ENCODE measurements at places on chromosomes 5 and 9.

DNA sequence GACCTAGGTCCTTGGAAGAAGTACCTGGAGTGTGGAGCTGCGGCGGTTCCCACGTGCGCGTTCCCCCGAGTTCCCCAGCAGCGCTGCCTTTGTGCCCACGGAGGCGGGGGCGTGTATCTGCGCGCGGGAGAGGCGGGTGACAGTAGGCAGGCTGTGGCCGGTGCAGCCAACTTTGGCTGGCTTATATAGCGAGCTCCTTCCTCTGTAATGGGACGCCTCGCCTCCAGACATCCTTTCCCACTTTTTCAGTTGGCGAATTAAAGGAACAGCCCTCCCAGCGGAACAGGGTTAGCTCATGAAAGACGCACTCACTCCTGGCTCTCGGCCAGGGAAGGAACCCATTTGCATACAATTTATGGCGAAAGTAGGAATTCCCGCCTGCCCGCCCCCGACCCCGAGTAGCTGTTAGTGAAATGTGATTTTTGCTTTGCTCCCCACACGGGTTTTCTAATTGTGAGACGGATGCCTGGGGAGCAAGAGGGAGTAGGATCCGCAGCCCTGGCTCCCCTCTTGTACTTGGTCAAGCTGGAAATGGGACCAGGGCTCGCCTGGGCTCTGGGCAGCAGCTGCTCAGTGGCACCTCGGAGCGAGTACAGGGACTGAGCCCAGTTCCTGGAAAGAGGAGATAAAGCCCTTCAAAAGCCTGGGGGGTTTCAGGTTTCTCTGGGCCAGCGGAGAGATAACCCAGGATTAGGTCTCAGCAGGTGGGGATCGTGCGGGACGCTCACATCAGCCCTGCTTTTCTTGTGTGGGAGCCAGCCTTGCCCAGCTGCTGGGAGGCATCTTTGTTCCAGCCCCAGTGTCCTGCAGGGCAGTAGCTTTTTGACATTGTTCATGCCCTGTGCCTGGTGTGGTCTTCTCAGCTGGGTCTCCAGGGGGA, at the start of gene TNC:
TSS of gene TNC (minus strand) at position 159 of the 880 bp plus-strand sequence. CDS start 27,139 bp downstream, outside the sequence.
- DNase-seq: peak; percentile 55

DNA sequence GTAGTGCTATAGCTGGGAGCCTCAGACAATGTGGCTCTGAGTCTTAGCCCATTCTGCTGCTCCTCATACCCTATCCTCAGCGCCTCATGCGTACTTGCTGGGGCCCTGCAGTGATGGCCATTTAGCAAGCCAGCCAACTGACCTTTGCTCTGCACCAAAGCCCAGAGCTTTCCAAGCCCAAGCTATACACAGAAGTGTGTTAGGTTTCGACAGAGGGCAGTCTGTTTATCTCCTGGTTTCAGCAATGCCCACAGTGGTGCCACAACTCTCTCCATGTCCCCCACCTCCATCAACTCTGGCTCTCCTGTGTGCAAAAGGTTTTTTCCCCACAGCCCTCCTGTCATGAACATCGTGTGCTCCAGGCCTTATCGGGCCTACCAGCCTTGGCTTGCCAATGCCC, 16.9 kb downstream of the GNG10 start:
- no peak for DNase-seq

GRCh38 chr9:34001298-34001697, 47.4 kb downstream of the UBAP2 start:
- no peak for DNase-seq

- no peak for DNase-seq
These were observed 7.0 kb downstream of the NFIB start for GRCh38 chr9:14306672-14307660.

- no peak for DNase-seq
These were observed 33.5 kb downstream of the TMEM245 start for GRCh38 chr9:109086221-109086620.
